ENCODE measurements at places on chromosomes 12 and 14.
A peak's percentile ranks its signal among the peaks of the same experiment; 100 is the strongest.

GRCh38 chr12:127143020-127143419, 1124.0 kb upstream of the TMEM132C start:
- no peak for DNase-seq

- no peak for DNase-seq
Observed at GRCh38 chr14:24858052-24858451, 191.9 kb downstream of the STXBP6 start.

- no peak for DNase-seq
Observed at GRCh38 chr14:36684946-36685345, 23.3 kb downstream of the PAX9 start.

DNA sequence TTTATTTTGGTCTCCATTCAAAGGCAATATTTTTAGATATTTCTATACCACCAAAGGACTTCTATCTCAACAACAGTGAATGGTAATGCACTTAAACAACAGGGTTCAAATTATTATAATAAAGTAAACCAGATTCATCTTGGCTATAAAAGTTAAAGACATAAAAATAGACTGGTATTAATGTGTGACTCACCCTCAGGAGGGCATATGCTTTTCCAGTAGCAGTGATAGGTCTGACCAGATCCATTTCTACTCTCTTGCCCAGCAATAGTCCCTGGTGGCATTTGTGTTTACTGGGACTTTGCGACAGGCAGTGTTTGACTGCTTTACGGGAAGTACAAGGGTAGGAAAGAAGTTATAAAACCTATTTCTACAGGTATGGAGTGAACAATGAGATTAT, 353.2 kb upstream of the ATP2B1 start:
- DNase-seq: no peak

GRCh38 chr12:99619389-99620158, 28.0 kb upstream of the GARIN6 start:
- DNase-seq: peak; percentile 9

- no peak for DNase-seq
Observed at GRCh38 chr12:108080363-108080762, 48.7 kb upstream of the WSCD2 start.

DNA sequence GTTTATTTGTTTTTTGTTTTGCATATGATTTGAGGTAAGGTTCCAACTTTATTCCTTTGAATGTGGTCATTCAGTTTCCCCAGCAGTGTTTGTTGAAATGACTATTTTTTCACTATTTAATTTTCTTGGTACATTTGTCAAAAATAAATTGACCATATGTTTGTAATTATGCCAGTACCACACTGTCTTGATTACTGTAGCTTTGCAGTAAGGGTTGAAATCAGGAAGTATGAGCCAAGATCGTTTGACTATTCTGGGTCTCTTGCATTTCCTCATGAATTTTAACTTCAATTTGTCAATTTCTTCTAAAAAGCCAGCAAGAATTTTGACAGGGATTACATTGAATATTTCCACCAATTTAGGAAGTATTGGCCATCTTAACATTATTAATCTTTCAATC, 199.3 kb upstream of the PPFIA2 start:
- no peak for DNase-seq

DNA sequence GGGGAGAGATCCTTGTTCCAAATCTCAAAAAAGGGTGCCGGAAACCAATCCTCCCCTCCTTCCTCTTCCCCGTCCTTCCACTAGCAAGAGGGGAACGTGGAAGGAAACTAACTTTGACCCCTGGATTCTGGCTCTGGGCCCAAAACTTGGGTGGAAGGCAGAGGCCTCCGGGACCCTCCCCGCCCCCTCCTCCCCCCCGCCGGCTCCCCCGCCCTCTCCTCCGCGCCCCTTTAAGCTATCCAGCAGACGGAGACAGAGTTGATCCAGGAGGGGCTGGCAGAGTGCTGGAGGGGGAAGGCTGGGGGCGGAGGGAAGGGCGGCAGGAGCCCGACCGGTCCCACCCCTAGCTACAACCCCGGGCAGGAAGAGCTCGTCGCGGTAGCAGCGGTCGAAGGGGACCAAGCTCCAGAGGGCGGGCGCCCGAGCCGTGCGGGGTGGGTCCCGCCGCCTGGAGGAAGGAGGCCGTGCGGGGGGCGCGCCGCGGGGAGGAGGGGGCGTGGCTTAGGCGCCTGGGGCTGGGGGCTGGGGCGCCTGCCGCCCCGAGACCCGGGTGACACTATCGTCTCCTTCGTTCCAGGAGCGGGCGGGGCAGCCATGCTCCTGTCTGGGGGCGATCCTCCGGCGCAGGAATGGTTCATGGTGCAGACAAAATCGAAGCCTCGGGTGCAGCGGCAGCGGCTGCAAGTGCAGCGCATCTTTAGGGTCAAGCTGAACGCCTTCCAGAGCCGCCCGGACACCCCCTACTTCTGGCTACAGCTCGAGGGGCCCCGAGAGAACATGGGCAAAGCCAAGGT, at the start of gene NYNRIN:
NYNRIN (plus strand) TSS at position 351 of the 794 bp plus-strand sequence; CDS start at position 595, 244 bp downstream.
- peak; percentile 55 for DNase-seq

GRCh38 chr12:27624586-27624985, 71.7 kb upstream of the REP15 start:
- no peak for DNase-seq

GRCh38 chr12:109369831-109370230, 22.1 kb downstream of the MYO1H start:
- DNase-seq: no peak

DNA sequence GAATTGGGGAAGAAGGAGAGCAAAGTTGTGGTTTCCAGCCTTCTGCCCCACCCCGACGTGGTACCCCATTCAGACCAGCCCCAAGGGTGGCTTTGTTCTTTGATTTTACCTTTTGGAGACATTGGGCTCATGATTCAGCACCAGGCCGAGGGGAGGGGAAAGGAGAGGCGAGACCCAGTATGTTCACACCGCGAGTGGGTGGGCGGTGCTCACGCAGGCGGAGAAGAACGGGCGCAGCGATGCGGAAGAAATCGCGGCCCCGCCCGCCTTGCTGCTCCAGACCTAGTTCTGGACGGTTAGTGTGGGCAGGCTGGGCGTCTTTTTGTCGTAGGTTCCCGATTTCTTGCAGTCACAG, 963 bp downstream of the ATL1 start:
- DNase-seq: peak; percentile 49

- DNase-seq: no peak
Observed at GRCh38 chr14:35430459-35431199, 26.1 kb upstream of the NFKBIA start.

DNA sequence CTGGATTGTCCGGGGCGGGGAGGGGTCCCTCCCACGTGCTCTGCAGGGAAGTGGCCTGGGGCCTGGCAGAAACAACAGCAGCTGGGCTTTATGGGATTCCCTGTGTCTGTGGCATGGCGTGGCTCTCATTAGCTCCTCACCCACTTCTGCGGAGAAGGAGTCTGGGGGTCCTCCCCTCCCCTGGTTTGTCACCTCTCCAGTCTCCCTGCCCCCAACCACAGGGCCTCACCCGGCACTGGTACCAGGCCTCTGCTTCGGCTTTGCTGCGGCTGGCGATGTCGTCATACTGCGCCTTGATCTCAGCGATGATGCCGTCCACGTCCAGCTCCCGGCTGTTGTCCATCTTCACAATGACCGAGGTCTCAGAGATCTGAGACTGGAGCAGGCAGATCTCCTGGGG, 6.4 kb downstream of the KRT82 start:
- DNase-seq: no peak

GRCh38 chr12:62537551-62537950, 70.9 kb downstream of the MON2 start:
- DNase-seq: peak; percentile 84

DNA sequence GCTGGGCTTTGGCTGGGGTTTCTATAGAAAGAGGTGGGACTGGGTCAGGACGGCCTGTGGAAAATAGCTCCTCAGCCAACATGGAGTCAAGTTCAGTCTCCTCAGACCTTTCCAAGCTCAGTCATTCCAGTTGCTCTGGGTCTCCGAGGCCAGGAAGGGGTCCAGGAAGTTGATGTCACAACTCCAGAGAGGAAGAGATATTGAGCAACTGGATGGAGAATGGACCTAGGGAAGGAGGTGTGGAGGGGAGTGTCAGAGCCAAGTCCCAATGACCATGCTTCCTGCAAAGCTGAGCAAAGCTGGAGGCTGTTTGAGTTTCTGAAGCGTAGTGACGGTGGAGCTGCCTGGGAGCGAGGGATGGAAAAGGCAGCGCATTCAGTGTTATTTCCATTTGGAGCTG, 86.1 kb downstream of the SLC24A4 start:
- DNase-seq: peak; percentile 20

GRCh38 chr12:109549613-109550270, 23.6 kb downstream of the MMAB start:
- DNase-seq: no peak

- no peak for DNase-seq
Observed at GRCh38 chr14:67773844-67774377, 42.5 kb downstream of the ZFYVE26 start.

- DNase-seq: no peak
Observed at GRCh38 chr14:96077983-96078624, 38.9 kb downstream of the C14orf132 start.

GRCh38 chr14:35932136-35932535, 106.0 kb downstream of the BRMS1L start:
- no peak for DNase-seq

- DNase-seq: no peak
Observed at GRCh38 chr12:89695830-89696229, 12.8 kb downstream of the ATP2B1 start.

DNA sequence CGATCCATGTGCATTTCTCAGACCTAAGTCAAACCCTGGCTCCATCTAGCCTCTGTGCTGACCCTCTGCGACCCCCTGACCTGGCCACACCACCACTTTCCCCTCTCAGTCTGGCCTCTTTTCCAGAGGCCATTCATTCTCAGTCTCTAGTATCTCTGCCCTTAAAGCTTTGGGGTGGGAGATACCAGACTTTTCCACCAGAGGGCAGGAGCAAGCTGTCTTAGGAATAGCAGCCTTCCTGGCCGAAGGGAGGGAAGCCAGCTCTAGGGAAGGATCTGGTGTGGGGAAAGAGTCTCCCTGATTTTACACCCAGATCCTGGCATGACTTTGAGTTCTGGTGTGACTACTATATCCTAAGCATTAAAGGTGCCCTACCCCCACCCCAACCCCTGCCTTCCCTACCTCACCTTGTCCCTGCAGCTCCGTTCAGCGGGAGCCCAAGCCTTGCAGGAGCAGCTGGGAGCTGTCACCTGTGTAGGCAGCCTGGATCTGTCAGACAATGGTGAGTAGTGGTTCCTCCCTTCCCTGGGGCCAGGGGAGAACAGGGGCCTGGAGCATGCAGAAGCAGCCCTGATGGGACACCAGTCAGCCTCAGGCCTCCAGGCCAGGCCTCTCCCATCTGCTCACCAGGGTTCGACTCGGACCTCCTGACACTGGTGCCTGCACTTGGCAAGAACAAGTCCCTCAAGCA, 6.6 kb downstream of the CARMIL3 start:
- DNase-seq: peak; percentile 68

DNA sequence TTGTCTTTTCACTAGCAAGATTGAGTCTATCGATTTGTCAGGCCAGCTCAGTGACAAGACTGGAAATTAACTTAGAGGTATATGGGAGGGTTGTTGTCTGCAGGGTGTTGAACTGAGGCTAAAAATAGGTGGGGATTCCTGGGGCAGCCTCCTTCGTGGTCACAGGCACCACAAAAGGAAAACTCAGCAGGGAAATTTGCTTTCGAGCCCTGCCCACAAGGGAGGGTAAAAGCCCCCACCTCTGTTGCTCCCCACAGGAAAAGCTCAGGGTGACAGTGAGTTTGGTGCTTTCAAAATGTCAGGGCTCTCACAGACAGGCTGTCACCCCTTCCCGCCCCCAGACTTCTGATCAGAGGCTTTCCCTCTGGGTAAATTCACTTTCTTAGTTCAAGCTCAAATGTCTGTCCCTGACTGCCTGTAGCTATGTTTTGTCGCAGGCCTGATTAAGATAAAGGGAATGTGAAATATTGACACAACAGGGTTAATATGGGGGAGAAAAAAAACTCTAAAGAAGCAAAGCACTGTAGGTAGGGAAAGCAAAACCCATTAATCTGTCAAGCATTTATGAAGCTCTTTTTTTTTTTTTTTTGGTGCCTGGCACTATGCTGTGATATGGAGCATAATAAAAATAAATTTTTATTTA, 11.7 kb upstream of the NFKBIA start:
- no peak for DNase-seq

DNA sequence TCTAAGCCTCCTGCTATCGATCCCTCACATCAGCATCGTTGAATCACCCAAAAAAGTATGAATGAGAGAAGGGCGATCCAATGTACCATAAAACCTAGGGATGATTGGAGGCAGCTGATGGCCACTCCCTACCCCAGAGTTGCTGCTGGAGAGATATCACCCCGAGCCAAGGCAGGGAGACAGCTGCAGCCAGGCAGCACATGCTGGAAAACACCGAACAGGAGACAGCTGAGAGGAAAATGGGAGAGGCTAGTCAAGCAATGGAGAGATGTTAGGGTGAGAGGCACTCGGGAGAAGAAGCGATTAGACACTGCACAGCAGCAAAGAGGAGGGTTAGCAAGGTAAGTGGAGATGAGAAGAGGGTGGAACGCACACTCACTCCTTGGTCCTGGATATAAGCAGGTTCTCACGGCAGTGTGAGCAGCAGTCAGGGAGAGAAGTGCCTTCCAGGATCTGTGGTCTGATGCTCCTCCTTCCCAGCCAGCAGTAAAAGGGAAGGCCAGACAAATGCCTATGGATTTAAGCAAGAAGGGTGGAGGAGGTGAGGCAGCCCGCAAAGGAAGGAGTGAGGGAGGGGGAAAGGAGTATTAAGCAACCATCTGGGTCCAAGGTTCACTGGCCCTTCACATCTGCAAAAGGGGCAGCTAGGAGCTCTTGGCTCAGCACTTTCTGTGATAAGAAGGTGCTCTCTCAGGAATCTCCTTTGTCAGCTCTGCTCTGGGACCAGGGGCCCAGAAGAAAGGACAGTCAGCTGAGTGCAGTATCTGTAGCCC, at the start of gene SLC7A7:
SLC7A7 (minus strand) TSS at position 495 of the 773 bp plus-strand sequence. CDS start 2,037 bp downstream, outside the sequence.
- peak; percentile 31 for DNase-seq

DNA sequence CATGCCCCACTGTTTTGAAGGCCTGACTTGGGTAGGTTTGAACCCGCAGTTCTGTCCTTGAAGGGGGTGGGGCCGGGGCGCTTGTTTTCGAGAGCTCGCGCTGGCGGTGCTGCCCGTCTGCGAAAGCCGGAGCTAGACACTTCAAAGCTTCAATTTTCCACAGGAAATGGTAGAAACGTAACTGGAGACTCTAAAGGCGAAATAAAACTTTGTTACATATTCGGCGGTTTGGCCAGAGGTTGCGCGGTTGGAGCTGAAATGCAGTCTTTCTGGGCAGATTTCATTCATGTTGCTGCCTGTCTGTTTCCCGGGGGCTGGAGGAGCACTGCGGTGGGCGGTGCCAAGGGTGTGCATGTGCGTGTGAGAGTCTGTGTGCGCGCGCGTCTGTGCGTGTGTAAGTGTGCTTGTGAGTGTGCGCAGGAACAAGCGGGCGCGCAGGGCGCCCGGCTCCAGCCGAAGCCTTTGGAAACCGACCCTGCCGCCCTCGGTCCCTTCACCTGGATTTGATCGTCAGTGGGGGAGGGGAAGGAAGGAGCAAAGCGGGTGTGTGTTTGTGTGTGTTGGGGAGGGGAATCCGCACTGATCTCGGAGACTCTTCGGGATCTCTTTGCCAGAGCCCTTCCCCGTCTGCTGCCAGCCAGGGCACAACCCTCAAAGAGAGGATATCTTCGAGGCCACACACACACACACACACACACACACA, 227.7 kb upstream of the CRY1 start:
- DNase-seq: peak; percentile 32

- no peak for DNase-seq
Observed at GRCh38 chr12:2355198-2355597, 302.4 kb downstream of the CACNA1C start.

- no peak for DNase-seq
Observed at GRCh38 chr12:93300611-93301021, 77.1 kb upstream of the NUDT4 start.
